Activated T-cell treated with anti-CD3 and anti-CD28 coated beads for 1 hour (primary cell): ENCODE measurements at places on chromosomes 11 and 22.

DNA sequence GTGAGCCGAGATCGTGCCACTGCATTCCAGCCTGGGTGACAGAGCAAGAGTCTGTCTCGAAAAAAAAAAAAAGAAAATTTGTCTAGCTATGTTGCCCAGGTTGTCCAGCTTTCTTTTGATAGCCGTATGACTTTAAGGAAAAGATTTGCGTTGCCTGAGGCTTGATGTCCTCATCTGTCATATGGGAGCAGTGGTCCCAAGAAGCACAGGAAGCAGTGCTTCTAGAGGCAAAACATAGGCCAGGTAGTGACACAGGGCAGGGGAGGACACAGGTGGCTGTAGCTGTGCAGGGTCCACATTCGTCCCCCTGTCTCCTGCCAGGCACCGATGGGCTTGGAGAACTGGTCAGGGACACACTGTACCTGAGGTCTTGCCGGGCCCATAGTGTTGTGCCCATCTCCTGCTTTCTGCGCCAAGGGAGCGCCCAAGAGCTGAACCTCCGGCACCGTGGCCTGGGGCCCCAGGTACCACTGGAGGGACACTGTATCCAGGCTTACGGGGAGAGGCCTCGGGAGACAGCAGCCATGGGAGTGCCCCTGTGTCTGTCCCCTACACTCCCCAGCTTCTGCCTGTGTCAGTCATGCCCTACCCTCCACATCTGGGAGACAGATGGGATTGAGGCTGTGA lies 1.4 kb downstream of the LRRC74B start:
- no peak for DNase-seq

DNA sequence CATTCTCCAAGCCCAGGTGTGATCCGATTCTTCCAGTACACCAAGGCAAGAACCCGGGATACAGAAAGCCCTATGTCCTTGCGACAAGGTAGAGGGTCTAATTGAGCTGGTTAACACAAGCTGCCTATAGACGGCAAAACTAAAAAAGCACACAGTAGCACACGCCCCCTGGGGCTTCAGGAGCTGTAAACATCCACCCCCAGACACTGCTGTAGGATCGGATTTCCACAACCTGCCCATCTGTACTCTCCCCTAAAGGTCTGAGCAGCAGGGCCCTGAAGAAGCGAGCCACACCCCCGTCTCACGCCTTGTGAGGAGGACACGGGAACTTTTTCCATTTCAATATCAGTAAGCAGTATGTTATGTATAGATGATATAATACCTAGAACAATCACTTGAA lies 624.7 kb downstream of the BUD13 start:
- no peak for DNase-seq

DNA sequence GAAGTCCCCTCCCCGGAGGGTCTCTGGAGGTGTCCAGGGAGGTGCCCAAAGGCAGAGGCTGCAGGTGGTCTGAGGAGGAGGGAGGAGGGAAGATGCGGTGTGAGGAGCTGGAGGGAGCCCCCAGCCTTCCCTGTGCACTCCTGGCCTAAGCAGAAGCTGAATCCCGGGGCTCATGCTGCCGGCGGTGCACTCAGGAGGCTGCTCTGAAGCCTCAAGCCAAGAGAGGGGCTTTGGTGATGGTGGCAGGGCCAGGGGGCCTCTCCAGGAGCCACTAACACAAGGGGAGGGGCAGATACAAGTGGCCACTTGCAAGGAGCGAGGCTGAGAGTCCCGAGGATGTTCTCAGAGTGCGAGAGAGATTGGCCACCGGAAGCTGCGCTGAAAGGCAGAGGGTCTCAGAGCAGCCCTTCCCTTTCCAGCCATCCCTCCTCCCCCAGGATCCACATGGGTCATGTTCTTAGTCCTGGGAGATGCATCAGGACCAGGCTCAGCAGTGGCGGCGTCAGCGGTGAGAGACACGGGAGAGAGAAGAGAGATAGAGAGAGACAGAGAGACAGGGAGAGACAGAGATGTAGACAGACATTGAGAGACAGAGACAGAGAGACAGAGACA lies 774 bp upstream of the MRGPRG start:
- no peak for DNase-seq

DNA sequence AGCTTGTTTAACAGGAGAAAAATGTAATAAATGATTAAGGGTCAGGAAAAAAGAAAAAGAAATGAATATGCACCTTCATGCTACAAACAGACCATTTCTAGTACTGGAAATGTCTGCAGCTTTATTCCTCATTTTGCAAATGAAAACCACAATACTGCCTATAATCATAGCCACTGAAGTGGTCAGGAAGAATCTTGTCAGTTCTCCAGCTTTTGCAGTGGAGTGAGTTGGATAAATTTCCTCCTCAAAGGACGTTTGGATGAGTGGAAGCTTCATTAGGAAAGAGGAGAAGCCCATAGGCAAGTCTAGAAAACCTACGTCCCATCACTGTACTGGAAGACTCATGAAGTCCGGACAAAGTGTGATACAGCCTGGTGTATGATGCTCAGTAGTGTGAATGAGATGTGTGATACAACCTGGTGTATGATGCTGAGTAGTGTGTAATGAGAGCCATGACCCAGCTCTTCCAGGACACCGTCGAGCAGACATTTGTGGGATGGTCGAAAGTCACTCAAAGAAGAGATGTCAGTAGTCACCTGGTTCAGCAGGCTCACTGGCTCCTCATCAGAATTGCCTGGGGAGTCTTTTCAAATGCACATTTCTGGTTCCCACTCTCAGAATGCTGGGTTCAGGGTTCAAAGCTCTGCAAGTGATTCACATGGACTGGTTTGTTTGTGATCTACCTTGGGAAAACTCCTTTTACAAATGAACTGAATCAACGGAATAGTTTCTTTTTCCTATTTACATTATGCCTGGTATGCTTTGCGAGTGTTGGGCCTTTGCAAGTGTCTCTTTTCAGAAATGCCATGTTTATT lies 101.3 kb downstream of the PDHX start:
- DNase-seq = no peak

DNA sequence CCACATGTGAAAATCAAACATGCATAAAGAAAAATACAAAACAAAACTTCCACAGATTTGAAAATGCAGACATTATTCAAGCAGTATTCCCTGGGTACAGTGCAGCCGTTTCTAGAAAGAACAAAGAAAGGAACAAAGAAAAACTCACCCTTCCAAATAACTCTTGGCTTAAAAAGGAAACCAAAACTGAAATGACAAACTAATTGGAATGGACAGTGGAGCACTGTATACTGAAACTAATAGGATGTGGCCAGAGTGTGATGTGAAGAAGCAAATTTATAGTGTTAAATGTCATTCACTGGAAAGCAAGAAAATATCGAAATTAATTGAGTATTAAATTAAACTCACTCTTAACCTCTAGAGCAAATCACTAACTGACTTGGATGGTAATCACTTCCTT lies 55.4 kb downstream of the QSER1 start:
- no peak for DNase-seq

- DNase-seq = no peak
Measured at GRCh38 chr22:33186816-33187215, 128.6 kb upstream of the SYN3 start.

DNA sequence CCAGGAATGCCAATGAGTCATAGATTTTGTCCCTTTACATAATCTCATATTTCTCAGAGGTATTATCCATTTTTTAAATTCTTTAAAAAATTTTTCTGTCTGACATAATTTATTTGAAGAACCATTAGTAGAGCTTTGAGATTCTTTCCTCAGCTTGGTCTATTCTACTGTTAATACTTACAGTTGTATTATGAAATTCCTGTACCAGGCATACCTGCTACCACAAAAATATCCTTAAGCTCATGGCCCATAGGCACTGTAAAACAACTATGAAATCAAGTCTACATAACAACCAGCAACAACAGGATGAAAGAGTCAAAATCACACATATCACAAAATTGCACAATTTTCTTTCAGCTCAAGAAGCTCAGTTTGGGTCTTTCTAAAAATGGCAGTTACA lies 541.3 kb downstream of the LUZP2 start:
- no peak for DNase-seq

DNA sequence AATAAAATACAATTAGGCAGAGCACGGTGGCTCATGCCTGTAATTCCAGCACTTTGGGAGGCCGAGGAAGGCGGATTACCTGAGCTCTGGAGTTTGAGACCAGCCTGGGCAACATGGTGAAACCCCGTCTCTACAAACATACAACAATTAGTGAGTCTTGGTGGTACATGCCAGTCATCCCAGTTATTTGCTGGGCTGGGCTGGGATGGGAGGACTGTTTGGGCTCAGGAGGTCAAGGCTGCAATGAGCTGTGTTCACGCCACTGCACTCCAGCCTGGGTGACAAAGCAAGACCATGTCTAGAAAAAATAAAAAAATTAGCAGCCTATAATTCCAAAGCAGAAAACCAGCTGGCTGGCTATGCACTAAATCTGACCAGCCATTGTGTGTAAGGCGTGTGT lies 35.1 kb downstream of the APOL3 start:
- no peak for DNase-seq

- no peak for DNase-seq
Measured at GRCh38 chr22:45286854-45287551, 2.3 kb downstream of the UPK3A start.

DNA sequence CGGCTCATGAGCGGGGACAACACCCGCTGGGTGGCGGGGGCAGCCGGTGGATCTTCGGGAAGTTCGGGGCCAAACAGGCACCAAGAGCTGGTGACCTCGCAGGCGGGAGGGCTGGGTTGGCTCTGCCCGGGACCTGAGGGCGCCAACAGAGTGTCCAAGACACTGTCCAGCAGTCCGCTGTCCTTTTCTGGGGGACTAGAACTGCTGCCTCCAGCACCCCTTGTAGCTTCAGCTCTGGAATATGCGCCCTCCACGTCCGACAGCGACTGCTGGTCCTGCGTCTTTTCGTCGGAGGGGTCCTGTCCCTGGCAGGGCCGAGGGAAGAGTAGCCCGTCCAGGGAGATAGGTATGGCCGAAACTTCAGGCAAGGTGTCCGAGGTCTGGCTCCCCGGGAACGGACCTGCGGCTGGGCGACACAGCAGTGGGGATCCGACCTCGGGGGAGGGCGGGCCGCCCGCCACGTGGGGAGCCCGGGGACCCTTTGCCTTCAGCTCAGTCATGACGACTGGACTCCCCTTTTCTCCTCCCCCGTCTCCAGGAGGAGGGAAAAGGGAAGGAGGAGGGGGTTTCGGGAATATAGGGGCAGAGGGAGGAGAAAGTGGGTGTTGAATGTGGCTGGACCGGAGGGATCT lies 926 bp downstream of the PGR start:
- no peak for DNase-seq

- no peak for DNase-seq
Measured at GRCh38 chr22:27896245-27896644, 22.8 kb downstream of the PITPNB start.

- no peak for DNase-seq
Measured at GRCh38 chr22:39576027-39576426, 5.5 kb downstream of the CACNA1I start.

DNA sequence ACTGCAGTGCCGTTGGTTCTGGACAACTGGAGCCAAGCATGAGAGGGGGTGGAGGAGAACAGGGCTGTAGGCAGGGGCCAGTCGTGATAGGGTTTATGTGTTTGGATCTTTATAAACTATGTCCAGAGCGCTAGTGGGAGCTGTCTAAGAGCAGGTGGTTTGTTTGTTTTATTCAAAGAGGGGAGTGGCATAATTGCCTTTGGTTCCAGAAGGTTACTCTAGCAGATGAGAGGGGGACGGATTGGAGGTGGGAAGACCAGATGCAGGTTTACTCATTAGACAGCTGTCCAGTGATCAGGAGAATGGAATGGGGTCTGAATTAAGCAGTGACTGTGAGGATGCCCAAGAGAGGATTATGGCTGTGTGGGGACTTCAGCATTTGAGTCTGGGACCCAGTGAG lies 109.3 kb upstream of the TBCEL start:
- DNase-seq = no peak

- no peak for DNase-seq
Measured at GRCh38 chr11:74684661-74685060, 46.6 kb downstream of the CHRDL2 start.

GRCh38 chr22:24146194-24146616 lies 35.1 kb upstream of the SUSD2 start:
- DNase-seq = peak; percentile 22

- no peak for DNase-seq
Measured at GRCh38 chr11:128289048-128289447, 298.3 kb downstream of the ETS1 start.

GRCh38 chr11:119438599-119438998 lies 15.6 kb upstream of the THY1 start:
- no peak for DNase-seq

DNA sequence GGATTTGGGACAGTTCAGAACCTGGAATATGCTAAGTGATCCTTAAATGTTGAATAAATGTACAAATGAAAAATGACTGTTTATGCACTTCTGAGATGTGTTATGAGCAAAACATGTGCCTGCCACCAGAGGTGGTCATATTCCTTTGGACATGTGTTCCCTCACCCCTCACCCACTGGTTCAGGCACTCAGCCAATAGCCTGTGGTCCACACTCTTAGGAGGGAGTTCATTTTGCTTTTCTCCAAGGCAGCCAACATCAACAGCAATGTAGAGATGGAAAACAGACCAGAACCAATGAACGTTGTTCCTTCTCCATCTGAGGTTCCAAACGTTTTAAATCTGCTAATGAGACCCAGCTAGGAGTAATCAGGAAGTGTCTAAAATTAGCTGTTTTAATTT lies 44.0 kb downstream of the RPUSD4 start:
- DNase-seq = no peak

GRCh38 chr11:114571712-114572111 lies 12.0 kb upstream of the NXPE1 start:
- DNase-seq = no peak
